Aorta (tissue), 5 donors: ENCODE measurements at places on chromosomes 3 and 15. TPM values are rescaled to one million over a fixed set of nuclear protein-coding genes. Genes with fewer than 3 reads are reported as not detected.

DNA sequence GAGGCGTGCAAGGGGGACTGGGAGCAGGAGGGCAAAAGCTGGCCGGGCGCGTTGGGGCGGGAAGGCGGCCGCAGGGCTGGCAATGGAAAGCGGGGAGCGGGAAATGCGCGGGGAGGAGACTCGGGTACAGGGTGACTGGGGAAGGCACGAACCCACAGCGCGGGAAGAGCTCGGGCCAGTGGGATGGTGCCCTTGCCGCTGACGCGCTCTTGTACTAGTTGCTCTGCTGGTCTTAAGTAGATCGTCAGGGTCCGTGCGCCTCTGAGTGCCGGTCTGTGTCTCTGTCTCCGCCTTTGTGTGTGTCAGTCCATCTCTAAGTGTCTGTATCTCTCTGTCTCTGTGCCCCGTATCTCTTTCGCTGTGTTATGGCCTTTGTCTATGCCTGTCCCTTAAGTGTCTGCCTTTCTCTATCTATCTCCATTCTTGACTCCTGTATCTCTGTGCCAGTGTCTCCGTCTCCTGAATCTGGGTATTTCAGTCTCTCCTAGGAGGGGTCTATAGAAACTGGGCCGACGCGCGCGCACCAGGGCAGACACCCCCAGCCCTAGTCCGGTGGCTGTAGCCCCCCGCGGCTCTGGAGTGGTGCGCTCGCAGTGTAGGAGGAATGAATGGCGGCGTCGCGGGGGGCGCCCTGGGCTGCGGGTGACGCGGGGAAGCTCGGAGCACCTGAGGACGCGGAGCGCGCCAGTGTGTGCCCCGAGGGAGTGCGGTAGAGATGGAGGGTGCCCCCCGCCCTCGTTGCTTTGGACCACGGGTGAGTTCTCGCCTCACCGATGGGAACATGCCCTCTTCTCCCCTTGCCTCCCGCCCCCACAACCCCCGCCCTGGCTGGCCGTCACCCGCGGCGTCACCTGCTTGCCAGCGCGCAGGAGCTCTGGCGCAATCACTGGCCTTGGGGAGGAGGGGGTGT is 756 bp upstream of the CAMK2N2 start:
- no peak overlapping the region for H3K27ac ChIP-seq
- H3K36me3 ChIP-seq, result no peaks in the 10 kb centered on the region
- no peaks in the 10 kb centered on the region for H3K4me1 ChIP-seq
- DNase-seq, result no peak
- no peaks in the 10 kb centered on the region for H3K27me3 ChIP-seq

GRCh38 chr3:42511201-42511600 is 8.8 kb downstream of the VIPR1 start:
- peaks cover 3% of the 10 kb centered on the region for H3K4me1 ChIP-seq
- H3K36me3 ChIP-seq, result no peaks in the 10 kb centered on the region
- no peak overlapping the region for H3K27ac ChIP-seq
- H3K27me3 ChIP-seq, result no peaks in the 10 kb centered on the region

Gene ECE2
- total RNA-seq, result not detected

GRCh38 chr15:82174471-82175235 is 87.9 kb downstream of the EFL1 start:
- H3K27me3 ChIP-seq, result no peaks in the 10 kb centered on the region
- H3K4me1 ChIP-seq, result peaks cover 7% of the 10 kb centered on the region

GRCh38 chr3:133276594-133276993 is 123.3 kb upstream of the BFSP2 start:
- H3K27me3 ChIP-seq, result no peaks in the 10 kb centered on the region
- no peak overlapping the region for H3K27ac ChIP-seq
- no peak overlapping the region for H3K4me3 ChIP-seq
- no peaks in the 10 kb centered on the region for H3K4me1 ChIP-seq
- H3K36me3 ChIP-seq, result no peaks in the 10 kb centered on the region

Gene CYP1A1
- total RNA-seq, result 2.3 TPM

Gene SLC28A2
- not detected for total RNA-seq

Gene CELSR3
- total RNA-seq, result 0.91 TPM

DNA sequence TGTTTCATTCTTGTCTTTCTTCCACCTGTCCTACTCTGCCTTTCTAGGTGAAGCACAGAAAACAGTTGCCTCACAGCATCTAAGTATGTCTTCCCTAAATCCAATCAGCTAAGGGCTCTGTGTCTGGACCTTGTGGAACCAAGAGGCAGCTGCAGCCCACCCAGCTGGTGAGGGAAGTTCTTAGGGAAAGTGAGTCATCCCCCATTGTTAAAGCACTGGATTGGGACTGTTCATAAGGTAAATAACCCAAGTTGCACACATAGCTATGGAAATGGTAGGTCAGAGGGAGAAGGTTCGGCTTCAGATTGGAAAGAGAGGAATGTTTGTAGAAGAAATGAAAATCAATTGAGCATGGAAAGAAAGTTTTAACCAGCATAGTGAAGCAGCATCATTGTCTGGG is 18.0 kb upstream of the ARNT2 start:
- no peaks in the 10 kb centered on the region for H3K4me1 ChIP-seq
- H3K36me3 ChIP-seq, result no peaks in the 10 kb centered on the region
- no peak overlapping the region for H3K27ac ChIP-seq
- H3K27me3 ChIP-seq, result no peaks in the 10 kb centered on the region

- no peaks in the 10 kb centered on the region for H3K4me1 ChIP-seq
- DNase-seq, result peak; percentile 86
- no peak overlapping the region for H3K4me3 ChIP-seq
- H3K27me3 ChIP-seq, result no peaks in the 10 kb centered on the region
Observed at GRCh38 chr3:45551214-45552010, 43.1 kb upstream of the LIMD1 start.

DNA sequence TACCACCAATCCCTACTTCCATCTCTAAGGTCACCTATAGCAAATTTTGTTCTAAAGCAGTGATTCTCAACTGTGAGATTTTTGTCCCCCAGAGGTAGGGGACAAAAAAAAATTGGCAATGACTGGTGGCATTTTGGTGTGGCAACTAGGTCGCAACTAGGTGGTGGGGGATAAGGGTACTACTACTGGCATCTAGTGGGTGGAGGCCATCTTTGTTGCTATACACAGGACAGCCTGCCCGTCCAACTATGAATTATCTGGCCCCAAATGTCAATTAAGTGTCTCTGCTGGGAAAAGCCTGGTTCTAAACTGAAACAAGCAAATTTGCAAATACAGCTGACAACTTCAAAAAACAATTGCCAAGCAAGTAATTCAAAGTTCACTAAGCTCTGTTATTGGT is 1.4 kb downstream of the MTMR10 start:
- no peak for DNase-seq
- H3K27ac ChIP-seq, result no peak overlapping the region
- peak overlapping the region; percentile 86 for H3K4me3 ChIP-seq
- H3K27me3 ChIP-seq, result no peaks in the 10 kb centered on the region
- H3K4me1 ChIP-seq, result peaks cover 2% of the 10 kb centered on the region

DNA sequence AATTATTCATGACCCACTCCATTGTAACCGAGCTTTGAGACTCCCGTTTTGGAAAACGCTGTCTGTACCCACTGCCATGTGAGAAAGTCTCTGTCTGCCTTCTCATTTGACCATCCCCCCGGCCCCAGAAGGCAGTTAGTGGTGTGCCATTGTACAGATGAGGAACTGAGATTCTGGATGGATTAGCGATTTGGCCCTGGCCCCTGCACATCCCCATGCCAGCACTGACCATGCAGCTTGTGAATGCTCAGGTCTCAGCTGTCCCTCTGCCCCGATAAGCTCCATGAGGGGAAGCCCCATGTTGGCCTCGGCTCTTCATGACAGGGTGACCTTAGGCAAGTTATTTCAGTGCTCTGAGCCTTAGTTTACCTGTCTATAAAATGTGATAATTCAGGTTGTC is 153.0 kb upstream of the SMAD3 start:
- H3K36me3 ChIP-seq, result no peaks in the 10 kb centered on the region
- DNase-seq, result no peak
- H3K4me3 ChIP-seq, result no peak overlapping the region
- H3K27me3 ChIP-seq, result no peaks in the 10 kb centered on the region
- H3K4me1 ChIP-seq, result no peaks in the 10 kb centered on the region

- no peak overlapping the region for H3K27ac ChIP-seq
- H3K27me3 ChIP-seq, result no peaks in the 10 kb centered on the region
- DNase-seq, result no peak
- H3K36me3 ChIP-seq, result no peaks in the 10 kb centered on the region
Observed at GRCh38 chr3:5349343-5349742, 161.8 kb downstream of the EDEM1 start.

Gene ADPRH
- total RNA-seq, result 13.6 TPM

- no peak overlapping the region for H3K27ac ChIP-seq
- no peak for DNase-seq
- H3K4me3 ChIP-seq, result no peak overlapping the region
Observed at GRCh38 chr3:66709532-66709931, 208.7 kb upstream of the LRIG1 start.

Gene GOLGA6B
- not detected for total RNA-seq

GRCh38 chr3:105572501-105572900 is 205.8 kb downstream of the ALCAM start:
- no peaks in the 10 kb centered on the region for H3K4me1 ChIP-seq
- no peak for DNase-seq
- H3K4me3 ChIP-seq, result no peak overlapping the region
- H3K27me3 ChIP-seq, result no peaks in the 10 kb centered on the region

GRCh38 chr3:110625201-110625747 is 446.3 kb upstream of the NECTIN3 start:
- no peak overlapping the region for H3K27ac ChIP-seq
- no peak for DNase-seq
- H3K4me3 ChIP-seq, result no peak overlapping the region
- H3K4me1 ChIP-seq, result peaks cover 2% of the 10 kb centered on the region
- no peaks in the 10 kb centered on the region for H3K36me3 ChIP-seq
- no peaks in the 10 kb centered on the region for H3K27me3 ChIP-seq

Gene MYLK
- total RNA-seq, result 786 TPM

Gene ANKUB1
- total RNA-seq, result not detected

DNA sequence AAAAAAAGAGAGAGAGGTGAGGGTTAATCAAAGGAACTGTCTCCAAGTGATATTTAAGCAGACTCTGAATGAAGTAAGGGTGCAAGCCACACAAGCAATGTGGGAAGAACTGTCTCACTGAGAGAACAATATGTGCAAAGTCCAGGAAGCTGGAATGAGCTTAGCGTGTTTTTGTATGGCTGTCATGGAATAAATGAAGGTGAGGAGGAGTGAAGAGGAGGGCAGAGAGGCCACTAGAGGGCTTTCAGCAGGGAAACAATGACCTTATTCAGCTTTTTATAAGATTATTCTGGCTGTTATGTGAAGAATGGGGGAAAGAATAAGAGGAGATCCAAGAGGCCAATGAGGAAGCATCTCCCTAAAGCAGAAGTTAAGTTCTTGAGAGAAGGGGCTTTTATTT is 86.9 kb upstream of the COL8A1 start:
- H3K27me3 ChIP-seq, result no peaks in the 10 kb centered on the region
- H3K27ac ChIP-seq, result no peak overlapping the region
- no peak for DNase-seq
- no peaks in the 10 kb centered on the region for H3K4me1 ChIP-seq
- no peaks in the 10 kb centered on the region for H3K36me3 ChIP-seq

GRCh38 chr15:40275523-40275922 is 7.3 kb downstream of the ANKRD63 start:
- no peak for DNase-seq
- H3K4me1 ChIP-seq, result no peaks in the 10 kb centered on the region
- no peak overlapping the region for H3K4me3 ChIP-seq
- H3K27ac ChIP-seq, result no peak overlapping the region

DNA sequence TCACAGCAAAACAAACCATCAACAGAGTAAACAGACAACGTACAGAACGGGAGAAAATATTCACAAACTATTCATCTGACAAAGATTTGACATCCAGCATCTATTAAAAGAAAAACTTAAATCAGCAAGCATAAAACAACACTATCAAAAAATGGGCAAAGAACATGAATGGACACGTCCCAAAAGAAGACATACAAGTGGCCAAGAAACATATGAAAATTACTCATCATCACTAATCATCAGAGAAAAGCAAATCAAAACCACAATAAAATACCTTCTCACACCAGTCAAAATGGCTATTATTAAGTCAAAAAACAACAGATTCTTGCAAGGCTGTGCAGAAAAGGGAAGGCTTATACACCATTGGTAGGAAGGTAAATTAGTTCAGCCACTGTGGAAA is 13.7 kb upstream of the SERPINI2 start:
- no peaks in the 10 kb centered on the region for H3K4me1 ChIP-seq
- H3K27ac ChIP-seq, result no peak overlapping the region
- H3K27me3 ChIP-seq, result no peaks in the 10 kb centered on the region
- no peaks in the 10 kb centered on the region for H3K36me3 ChIP-seq
- no peak for DNase-seq

GRCh38 chr3:196971094-196971698 is 2.6 kb upstream of the PIGZ start:
- no peaks in the 10 kb centered on the region for H3K4me1 ChIP-seq
- H3K36me3 ChIP-seq, result no peaks in the 10 kb centered on the region
- no peak overlapping the region for H3K4me3 ChIP-seq
- H3K27ac ChIP-seq, result no peak overlapping the region
- DNase-seq, result no peak
- no peaks in the 10 kb centered on the region for H3K27me3 ChIP-seq

Gene GRAMD2A
- 1.5 TPM for total RNA-seq

Gene CSK
- 55.2 TPM for total RNA-seq

Gene OXNAD1
- 7.4 TPM for total RNA-seq

DNA sequence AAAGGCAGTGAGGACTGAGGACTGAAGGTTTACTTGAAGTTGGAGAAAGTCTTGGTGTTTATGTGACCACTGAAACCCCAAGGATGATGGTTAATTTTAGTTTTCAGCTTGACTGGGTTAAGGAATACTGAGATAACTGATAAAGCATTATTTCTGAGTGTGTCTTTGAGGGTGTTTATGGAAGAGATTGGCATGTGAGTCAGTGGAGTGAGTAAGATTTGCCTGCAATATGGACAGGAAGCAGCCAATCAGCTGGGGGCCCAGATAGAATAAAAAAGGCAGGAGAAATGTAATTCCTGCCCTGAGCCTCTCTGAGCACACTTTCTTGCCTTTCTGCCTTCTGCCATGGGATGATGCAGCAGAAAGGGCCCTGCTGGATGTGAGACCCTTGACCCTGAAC is 92.4 kb downstream of the KBTBD8 start:
- H3K27ac ChIP-seq, result no peak overlapping the region
- no peaks in the 10 kb centered on the region for H3K36me3 ChIP-seq
- no peak for DNase-seq
- no peaks in the 10 kb centered on the region for H3K4me1 ChIP-seq
- no peak overlapping the region for H3K4me3 ChIP-seq

DNA sequence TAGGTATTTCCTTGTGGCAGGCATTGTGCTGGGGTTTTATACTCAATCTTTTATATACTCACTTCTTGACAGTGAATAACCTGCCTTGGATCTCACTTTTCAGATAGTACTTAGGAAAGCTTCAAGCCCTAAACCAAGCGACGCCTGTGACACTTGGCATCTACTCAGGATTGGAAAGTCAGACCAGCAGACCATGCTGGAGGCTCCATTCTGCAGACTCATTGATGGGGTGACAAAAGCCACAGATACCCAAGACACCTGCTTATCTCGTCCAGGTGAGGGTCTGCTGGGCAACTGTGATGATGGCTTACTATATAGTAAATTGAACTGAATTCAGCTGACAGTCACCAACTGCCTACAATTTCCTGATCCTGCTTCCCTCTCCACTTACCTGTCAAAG is 79.4 kb upstream of the MRPS22 start:
- H3K4me3 ChIP-seq, result no peak overlapping the region
- H3K27me3 ChIP-seq, result no peaks in the 10 kb centered on the region
- no peak for DNase-seq
- no peak overlapping the region for H3K27ac ChIP-seq

Gene CMTM8
- 6.8 TPM for total RNA-seq

GRCh38 chr3:39192490-39193092 is at the start of gene XIRP1:
Gene XIRP1, minus strand, starts transcription at chr3:39192595. Its CDS starts 3,150 bp downstream, at chr3:39189445.
- H3K4me3 ChIP-seq, result no peak within 1 kb of the TSS
- H3K36me3 ChIP-seq, result no peaks in the 10 kb centered on the region
- H3K27me3 ChIP-seq, result no peaks in the 10 kb centered on the region
- no peak within 1 kb of the TSS for H3K27ac ChIP-seq
